ENCODE measurements at places on chromosomes 7 and 10.

GRCh38 chr7:151873402-151873965, 3.4 kb downstream of the PRKAG2 start:
- DNase-seq = no peak

DNA sequence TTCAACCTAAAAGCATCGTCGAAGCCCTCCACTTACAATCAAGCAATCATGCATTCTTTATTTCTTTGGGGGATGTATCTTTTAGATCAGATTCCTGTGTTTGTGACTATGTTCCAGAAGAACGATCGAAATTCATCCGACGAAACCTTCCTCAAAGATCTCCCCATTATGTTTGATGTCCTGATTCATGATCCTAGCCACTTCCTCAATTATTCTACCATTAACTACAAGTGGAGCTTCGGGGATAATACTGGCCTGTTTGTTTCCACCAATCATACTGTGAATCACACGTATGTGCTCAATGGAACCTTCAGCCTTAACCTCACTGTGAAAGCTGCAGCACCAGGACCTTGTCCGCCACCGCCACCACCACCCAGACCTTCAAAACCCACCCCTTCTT, 13.8 kb downstream of the GPNMB start:
- no peak for DNase-seq

GRCh38 chr10:129892548-129893052, 71.5 kb downstream of the EBF3 start:
- no peak for DNase-seq

- no peak for DNase-seq
Measured at GRCh38 chr10:122551450-122551849, 9.1 kb upstream of the DMBT1 start.

DNA sequence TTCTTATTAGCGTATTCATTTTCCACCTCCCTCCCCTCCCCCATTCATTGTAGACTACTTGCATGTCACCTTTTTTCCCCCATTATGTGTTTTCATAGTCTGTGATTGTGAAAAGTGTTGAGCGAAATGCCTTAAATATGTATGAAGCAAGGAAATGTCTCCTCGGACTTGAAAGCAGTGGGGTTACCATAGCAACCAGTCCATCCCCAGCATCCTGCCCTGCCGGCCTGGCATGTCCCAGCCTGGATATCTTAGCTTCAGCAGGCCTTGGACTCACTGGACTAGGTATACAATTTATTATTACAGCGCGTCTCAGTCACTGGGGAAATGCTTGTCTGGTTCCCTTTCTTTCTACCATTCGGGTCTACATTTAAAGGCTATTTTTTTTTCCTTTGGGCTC, 283.6 kb downstream of the BICC1 start:
- no peak for DNase-seq

DNA sequence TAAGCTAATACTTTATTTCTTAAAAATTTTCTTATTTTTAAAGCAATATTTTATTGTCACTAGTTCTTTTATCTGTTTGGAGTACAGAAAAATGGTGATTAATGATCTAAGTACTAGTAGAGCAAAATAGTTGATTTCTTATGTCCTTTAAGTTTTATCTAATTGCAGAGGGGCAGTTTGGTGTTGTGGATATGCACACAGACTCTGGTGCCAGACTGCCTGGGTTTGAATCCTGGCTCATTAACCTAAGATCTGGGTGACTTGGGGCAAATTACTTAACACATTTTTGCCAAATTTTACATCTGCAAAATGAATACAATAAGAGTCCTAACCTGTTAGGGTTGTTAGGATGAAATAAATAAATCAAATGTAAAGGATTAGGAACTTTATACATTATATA, 10.7 kb upstream of the PRPS1L1 start:
- DNase-seq = no peak

- DNase-seq = no peak
Measured at GRCh38 chr10:9302140-9302746, 1247.8 kb downstream of the GATA3 start.

- no peak for DNase-seq
Measured at GRCh38 chr10:118474111-118474510, 121.3 kb downstream of the PRLHR start.

All from activated CD8-positive, alpha-beta memory T cell treated with anti-CD3 and anti-CD28 coated beads for 1 hour (primary cell).